ENCODE measurements at places on chromosomes 12 and 14.

DNA sequence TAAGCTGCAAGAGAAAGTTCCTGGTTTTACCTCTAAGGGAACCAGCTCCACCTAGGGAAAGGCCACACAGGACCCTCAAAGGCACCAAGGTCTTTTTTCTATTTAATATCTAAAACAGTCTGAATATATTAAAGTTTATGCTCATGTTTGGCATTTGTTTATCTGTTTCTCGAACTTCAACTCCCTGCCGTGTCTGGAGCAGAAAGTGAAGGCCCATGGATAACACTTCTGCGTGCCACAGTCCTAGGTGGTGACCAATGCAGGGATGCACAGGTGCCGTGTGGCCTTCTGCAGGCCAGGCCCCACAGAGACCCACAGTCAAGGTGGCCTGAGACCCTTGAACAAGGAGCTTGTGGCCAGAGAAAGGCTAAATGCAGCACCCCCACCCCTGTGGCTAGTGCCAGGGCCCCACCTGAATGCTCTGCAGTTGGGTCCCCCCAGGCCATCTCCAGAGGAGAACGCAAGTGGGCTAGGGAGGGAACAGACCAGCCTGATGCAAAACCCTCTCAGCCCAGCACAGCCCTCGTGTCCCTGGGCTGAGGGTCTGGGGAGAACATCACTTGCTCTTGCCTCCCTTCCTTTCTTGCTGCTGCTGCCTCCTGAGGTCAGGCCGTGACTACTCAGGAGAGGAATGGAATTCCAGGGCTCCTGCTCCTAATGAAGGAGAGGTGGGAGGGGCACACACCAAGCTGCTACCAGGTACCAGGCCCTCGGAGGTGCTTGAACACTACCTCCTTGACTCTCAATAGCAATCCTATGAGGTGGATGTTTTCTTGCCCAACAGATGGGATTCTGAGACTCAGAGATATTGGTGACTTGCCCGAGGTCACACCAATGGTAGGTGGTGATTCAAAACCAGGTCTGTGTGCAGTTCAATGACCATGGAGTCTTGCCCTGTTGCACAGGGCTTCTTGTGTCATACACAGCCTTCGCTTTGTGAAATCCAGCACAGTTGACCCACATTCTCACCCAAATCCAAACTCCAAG, 45.4 kb downstream of the PSMA6 start:
- no peak for DNase-seq

- DNase-seq: no peak
Measured at GRCh38 chr12:80262346-80262745, 163.0 kb downstream of the OTOGL start.

DNA sequence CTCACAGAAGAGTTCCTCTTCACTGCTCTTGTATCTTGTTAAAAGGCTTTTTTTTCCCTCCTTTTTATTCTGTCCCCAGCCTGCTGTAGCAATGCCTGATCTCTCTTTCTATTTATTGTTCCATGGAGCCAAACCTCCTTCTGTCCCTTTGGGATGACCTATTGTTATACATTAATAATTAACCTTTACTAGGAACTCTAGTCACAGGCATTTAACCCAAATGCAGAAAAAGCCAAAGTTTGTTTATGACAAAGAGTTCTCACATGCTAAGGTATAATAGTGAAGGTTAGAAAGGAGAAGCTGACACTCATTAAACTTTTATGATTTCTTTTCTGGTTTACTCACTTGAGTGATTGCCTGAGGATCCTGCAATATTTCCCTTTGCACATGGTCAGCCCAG, 535.8 kb downstream of the NRXN3 start:
- no peak for DNase-seq

- DNase-seq: no peak
Measured at GRCh38 chr12:123571343-123571813, 13.0 kb upstream of the TMED2 start.

DNA sequence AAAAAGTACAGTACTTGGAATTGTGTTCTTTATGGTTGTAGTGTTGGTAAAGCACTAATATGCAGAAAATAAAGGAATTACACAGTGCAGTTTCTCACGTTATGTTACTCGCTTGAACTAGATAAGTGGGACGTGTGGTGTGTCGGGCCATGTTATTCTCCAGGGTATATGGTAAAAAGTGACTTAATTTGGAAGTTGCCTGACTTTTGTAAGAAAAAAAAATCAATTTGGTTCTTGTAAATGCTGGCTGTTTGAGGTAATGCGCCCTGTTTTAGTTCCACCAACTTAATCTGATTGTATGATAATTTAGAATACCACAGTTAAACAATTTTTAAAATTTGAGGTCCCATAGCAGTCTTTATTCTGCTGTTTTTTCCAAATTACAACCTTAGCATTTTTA, 4.1 kb downstream of the ARF6 start:
- DNase-seq: no peak

GRCh38 chr12:50200552-50201273, 33.5 kb upstream of the CERS5 start:
- DNase-seq: no peak

DNA sequence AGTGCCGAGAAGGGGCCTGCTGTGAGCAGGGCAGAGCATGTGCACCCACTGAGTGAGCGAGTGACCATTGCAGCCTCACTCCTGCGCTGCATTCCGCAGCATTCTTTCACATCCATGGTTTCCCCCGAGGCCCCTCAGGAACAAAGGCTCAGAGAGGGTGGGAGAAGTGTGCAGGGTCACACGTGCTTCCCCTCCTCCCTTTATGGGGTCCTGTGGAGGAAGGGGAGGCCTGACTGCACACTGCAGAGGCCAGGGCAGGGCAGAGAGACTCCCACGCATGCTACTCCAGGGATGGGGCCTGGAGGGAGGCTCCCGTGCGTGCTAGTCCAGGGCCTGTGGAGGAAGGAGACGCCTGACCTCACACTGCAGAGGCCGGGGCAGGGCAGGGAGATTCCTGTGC, 63.2 kb downstream of the DIO3 start:
- no peak for DNase-seq

GRCh38 chr12:95951515-95951914, 8.4 kb downstream of the AMDHD1 start:
- DNase-seq: no peak

DNA sequence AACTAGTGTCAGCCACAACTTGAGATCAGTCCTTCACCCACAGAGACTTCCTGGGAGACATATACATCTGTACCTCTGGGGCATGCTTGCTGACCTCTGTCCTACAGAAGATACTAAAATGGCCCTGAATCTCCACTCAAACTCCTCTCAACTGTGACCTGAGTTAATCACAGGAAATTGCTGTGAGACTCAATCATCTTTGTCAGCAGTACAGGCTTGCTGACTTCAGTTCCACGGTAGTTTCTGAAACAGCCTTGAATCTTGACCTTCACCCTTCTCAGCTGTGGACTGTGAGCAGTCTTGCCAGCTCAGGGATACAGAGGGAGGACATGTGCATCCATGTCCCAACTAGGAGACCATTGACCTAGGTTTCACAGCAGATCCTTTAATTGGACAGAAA, 1.4 kb upstream of the KLRC1 start:
- DNase-seq: no peak

GRCh38 chr12:53757101-53757770, 5.5 kb upstream of the CISTR start:
- peak; percentile 86 for DNase-seq

- DNase-seq: no peak
Measured at GRCh38 chr12:111864913-111865312, 22.9 kb downstream of the MAPKAPK5 start.

- no peak for DNase-seq
Measured at GRCh38 chr14:83163016-83163415, 1629.4 kb upstream of the SEL1L start.

GRCh38 chr14:74754157-74754556, 9.0 kb upstream of the YLPM1 start:
- no peak for DNase-seq

- DNase-seq: no peak
Measured at GRCh38 chr12:92717202-92717601, 14.4 kb downstream of the PLEKHG7 start.

DNA sequence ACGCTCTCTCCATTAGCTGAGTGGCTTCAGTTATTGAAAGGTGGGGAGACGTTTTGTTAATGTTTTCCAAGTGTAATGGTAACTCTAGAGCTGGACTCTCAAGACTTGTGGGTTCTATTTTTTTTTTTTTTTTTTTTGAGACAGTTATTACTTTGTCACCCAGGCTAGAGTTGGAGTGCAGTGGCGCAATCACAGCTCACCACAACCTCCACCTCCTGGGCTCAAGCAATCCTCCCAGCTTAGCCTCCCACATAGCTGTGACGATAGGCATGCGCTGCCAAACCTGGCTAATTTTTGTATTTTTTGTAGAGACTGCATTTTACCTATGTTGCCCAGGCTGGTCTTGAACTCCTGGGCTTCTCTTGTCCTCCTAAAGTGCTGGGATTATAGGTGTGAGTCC, 26.2 kb downstream of the ATF1 start:
- no peak for DNase-seq

GRCh38 chr14:51448831-51449670, 202.7 kb upstream of the FRMD6 start:
- no peak for DNase-seq

GRCh38 chr12:56258820-56259183, 618 bp upstream of the ANKRD52 start:
- DNase-seq: no peak

DNA sequence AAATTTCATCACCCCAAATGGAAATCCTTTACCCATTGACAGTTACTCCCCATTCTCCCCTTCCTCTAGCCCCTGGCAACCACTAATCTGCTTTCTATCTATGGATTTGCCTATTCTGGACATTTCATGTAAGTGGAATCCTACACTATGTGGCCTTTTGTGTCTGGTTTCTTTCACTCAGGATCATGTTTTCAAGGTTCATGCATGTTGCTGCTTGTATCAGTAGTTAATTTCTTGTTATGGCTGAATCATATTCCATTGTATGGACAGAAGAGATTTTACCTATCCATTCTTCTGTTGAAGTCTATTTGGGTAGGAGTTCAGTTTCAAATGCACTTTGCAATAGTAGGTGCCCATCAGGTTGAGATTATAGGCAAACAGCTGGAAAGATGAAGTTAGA, 1.4 kb downstream of the RFC5 start:
- DNase-seq: no peak

GRCh38 chr12:66653796-66654195, 25.1 kb downstream of the GRIP1 start:
- DNase-seq: no peak

DNA sequence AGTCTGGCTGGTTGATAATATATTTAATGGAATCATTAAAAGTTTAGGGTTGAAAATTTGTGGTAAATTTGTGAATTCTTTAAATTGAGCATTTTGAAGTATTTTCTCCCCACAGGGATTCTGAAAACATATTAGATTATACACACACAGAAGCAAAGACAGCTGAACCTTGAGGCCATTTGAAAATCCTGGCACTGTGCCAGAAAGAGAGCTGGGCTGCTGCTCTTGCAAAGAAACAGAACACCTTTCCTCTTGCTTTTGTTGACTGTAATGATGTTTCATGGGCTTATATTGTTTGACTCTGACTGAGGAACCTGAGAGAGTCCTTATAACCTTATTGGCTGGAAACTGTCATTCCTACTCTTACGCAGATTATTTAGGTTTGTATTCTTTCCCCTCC, 4.8 kb downstream of the RNF34 start:
- DNase-seq: no peak

GRCh38 chr12:15131431-15131830, 89.8 kb downstream of the RERG start:
- DNase-seq: no peak

GRCh38 chr14:25049568-25050268, at the start of gene STXBP6:
STXBP6 (minus strand) TSS chr14:25050147; CDS start chr14:24974818, 75,329 bp downstream.
- peak; percentile 43 for DNase-seq

GRCh38 chr12:106255952-106256351, 8.1 kb upstream of the CKAP4 start:
- no peak for DNase-seq

DNA sequence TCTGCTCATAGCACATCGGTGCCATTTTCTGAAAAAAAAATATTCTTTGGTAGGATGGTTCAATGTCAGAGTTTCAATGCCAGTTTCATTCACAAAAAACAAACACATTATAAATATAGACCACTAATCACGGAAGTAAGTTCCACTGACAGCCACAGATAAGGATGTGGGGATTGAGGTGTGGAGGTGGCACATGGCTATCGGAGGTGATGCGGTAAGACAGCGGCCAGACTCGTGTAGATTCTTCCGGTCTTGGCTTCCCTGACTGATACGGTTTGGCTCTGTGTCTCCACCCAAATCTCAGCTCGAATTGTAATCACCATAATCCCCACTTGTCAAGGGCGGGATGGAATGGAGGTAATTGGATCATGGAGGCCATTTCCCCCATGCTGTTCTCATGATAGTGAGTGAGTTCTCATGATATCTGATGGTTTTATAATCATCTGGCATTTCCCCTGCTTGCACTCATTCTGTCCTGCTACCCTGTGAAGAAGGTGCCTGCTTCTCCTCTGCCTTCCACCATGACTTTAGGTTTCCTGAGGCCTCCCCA, 693.4 kb downstream of the VRK1 start:
- no peak for DNase-seq

DNA sequence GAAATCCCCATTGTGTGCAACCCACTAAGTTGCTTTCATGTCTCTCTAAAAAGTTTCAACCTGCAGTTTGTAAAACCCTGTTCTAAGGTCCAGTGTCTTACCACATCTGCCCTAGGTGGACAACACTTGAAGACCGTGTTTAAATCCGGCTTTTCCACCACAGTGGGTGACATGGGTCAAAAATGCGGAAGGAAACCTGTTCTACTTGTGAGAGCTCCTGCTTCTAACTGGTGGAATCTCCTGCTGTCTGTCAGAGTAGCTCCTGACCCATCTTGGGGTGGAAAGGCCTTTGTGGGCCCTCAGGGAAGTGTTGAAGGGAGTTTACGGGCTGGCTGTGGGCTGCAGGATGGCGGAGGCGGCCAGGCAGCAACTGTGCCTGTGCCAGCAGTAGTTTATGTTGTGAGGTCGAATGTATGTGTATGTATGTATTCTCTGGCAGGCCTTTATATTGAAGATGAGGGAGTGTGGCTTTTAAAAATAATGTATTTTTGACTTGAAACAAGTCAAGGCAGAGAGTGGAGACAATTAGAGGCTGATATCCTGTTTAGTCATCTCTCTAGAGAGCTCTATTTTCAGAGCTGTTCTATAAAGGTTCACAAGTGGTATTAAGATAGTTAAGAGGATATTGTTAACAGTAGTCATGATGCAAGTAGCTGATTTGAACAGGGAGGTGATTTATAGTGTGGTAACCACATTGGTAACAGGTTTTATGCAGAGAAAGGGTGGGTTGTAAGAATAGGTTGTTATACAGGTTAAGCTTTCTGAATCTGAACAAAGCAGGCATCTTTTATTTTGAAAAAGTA, 67.0 kb downstream of the PRKCH start:
- DNase-seq: no peak

Measured in stimulated activated CD4-positive, alpha-beta T cell treated with anti-CD3 and anti-CD28 coated beads, Interleukin-2, amount 100 ng/mL, for 24 hours (primary cell).